ENCODE measurements at places on chromosomes 3 and 15.

- no peak for DNase-seq
Measured at GRCh38 chr3:114350690-114351089, 56.9 kb downstream of the TIGIT start.

- DNase-seq: no peak
Measured at GRCh38 chr3:156553705-156554356, 1.1 kb downstream of the SSR3 start.

DNA sequence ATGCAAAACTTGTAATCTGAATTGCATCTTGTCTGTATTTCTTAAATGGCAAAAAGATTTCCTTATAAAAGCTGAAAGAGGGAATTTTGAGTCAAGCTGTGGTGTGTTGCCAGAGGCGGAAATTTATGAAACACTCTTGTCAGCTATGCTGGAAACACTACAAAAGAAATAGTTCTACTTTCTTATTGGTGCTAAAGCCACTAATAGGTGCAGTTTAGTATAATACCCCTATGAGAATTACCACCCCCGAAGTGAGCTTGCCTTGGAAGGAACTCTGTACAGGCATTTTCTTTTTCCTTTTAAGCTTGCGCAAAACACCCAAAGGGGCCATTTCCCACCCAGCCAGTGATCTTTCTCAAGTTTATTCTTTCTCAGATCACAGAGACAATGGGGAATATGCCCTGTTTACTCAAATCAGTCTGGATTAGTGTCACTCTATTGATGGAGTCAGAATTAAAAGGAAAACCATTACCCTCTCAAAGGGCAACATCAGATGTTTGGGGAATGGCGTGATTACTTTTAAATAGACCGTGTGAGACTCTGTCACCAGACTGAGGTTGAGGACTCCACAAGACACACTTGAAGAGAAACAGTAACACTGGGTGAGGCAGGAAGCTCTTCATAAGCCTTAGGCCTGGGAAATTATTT, 166.0 kb downstream of the TP63 start:
- no peak for DNase-seq

DNA sequence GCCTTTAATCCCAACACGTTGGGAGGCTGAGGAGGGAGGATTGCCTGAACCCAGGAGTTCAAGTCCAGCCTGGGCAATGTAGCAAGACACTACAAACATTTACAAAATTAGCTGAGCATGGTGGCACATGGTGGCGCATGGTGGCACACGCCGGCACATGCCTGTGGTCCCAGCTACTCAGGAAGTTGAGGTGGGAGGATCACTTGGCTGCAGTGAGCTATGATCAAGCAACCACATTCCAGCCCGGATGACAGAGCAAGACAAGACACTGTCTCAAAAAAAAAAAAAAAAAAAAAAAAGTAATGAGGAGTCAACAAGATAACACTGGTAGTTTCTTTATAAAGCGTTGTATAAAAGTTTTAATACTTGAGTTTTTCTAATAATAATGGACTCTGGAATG, 10.1 kb downstream of the FEZF2 start:
- DNase-seq: no peak

GRCh38 chr3:169966951-169967915, 626 bp downstream of the SEC62 start:
- DNase-seq: no peak

GRCh38 chr3:172444821-172445220, 3.4 kb downstream of the GHSR start:
- no peak for DNase-seq

DNA sequence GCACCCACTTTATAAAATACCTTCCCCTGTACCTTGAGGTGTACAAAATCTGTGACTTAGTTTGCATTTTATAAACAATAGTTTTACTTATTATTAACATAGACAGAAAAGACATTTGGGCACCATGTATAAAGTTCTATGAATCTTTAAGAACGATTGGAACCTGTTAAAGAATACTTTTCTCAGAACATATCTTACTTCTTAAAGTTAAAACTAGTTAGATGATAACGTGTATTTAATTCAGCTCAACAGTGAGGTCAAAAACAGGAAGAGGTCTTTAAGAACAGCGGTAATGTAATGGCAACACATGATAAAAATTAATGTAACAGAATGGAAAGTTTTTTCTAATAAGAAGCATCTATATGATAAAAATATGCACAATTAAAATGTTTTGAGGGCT, 25.0 kb downstream of the CPOX start:
- no peak for DNase-seq

GRCh38 chr3:60316121-60316797, 935.0 kb downstream of the FHIT start:
- no peak for DNase-seq

GRCh38 chr3:64903006-64903405, 215.2 kb upstream of the ADAMTS9 start:
- DNase-seq: no peak

GRCh38 chr3:179414804-179415203, 36.5 kb downstream of the GNB4 start:
- DNase-seq: no peak

GRCh38 chr15:68175526-68175925, 29.6 kb downstream of the CALML4 start:
- no peak for DNase-seq

- no peak for DNase-seq
Measured at GRCh38 chr3:140020541-140020940, 85.6 kb downstream of the CLSTN2 start.

DNA sequence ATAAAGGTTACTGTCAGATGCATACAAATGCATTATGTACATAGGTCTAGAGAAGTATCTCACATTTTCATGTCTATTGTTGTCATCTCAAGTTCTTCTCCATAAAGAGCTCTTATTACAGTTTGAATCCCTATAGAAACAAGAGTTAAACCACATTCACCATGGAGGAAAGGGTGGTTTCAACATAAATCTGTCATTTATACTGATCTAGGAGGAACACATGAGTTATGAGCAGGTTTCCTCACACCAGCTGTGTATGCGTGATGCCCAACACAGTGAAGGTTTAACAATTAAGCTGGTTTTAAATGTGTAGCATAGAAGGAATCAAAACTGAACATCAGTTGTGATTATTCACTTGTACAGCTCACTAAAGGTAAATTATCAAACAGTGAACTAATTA, 251.7 kb downstream of the KCNMB2 start:
- DNase-seq: no peak

DNA sequence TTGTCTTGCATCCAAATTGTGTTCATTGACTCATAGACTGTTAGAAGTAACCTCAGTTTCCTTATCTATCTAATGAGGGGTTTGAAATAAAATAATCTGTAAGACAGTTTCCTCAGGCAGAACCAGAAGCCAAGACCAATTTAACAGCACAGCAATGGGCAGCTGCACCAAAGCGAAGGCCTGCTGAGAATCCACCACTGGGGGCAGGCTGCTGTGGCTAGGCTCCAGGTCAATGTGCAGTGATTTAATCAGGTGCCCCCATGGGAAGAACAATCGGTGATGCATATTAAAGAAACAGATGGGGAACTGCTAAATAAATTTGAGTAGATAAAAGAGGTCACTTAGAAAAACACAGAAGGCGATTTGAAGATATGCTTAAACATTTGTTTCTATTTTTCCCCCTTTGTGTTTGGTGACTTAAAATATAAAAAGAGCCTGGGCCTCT, 28.0 kb upstream of the TMOD3 start:
- no peak for DNase-seq

- DNase-seq: no peak
Measured at GRCh38 chr3:161568671-161569070, 72.1 kb downstream of the OTOL1 start.

DNA sequence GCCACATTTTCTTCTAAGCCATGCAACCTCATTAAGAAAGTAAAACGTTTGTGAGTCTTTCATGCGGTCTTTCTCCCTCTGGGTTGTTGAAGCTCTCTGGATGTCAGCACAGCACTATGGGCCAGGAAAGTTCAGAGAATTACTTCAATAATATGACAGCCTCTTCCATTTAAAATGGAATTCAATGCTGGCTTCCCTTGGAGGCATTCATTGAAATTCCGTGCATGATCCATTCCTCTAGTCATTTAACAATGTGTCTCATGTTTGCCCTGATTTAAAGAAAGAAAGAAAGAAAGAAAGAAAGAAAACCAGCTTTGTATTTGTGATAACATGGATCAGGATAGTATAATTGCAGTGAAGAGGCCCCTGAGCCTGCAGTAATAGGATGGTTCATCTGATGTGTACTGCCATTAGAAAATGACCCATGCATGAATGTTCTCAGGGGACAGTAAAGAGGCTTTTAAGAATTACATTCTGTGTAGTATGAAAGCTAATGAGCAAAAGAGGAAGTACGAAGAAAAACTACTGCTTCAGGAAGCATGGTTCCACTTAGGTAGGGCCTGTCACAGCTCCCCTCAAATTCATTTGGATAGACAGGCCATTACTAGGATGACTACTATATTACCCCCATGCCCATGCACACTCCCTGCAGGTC, 146.0 kb downstream of the ARPP21 start:
- no peak for DNase-seq

GRCh38 chr15:80494351-80494751, 90.2 kb downstream of the ARNT2 start:
- no peak for DNase-seq

All from activated T-helper 1 cell treated with Interleukin-2 at 50 U/mL for 16 hours (primary cell).